ENCODE measurements at places on chromosomes 1 and 21.

DNA sequence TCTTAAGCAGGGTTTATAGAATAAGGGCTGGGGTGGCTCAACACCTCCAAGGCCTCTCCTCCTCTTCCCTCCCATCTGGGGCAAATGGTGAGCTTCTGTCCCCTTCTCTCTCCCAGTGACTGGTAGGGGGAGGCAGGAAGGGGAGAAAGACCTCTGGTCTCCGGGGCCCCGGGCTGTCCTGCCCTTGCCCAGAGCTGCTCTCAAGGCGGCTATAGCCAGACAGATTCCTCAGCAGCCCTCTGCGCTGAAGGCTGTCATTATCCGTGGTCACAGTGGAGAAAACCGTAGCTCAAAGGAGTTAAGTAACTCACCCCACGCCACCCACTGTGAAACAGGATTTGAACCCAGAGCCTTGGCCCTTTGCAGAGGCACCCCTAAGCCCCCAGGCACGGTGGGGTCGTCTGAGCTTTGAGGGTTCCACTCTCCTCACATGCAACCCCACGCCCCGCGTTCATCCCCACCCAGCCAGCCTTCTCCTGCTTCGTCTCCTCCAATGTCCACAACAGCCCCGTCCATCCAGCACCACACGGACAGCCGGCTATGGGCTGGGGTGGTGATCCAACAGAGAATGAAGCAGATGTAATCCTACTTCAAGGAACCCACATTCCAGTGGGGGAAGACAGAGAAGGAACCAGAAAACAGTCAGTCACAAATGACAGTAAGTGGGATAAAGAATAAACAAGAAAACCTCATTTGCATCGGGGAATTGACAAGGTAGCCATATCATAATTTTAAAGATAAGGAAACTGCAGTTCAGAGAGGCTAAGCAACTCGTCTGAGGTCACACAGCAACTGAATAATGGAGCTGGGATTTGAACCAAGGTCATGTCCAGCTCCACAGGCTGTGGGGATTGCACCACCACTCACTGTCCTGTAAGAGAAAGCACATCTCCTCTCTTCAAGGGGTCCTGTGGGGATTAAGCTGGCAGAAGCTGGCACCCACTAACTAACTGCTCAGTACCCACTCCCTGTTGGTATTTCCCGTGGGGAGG is 31.8 kb downstream of the DHRS3 start:
- DNase-seq, result no peak

DNA sequence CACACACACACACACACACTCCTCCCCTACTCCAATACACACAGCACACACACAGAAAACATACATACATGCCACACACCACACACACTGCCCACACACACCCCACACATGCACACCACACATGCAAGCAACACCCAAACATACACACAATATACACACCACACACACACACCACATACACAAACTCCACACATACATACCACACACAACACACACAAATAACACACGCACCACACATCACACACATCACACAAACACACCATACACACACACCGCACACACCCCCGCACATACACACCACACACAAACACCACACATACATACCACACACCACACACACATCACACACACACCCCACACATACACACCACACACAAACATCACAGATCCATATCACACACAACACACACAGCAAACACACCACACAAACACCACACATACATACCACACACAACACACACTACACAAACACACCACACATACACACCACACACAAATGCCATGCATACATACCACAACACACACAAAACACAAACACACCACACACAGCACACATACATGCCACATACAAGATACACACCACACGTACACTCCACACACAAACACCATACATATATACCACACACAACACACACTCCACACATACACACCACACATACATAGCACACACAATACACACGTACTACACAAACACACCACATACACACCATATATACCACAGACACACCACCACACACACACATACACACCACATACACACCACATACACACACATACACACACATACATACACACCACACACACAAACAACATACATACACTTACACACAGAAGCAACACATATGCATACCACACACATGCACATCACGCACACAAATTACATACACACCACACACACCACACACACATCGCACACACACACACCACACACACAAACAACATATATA is 932 bp upstream of the RAB7B start:
- no peak for DNase-seq

GRCh38 chr1:40241362-40241761 is 6.4 kb upstream of the TMCO2 start:
- DNase-seq, result no peak

- DNase-seq, result no peak
These were observed 15.3 kb downstream of the LURAP1 start for GRCh38 chr1:46218443-46218842.

DNA sequence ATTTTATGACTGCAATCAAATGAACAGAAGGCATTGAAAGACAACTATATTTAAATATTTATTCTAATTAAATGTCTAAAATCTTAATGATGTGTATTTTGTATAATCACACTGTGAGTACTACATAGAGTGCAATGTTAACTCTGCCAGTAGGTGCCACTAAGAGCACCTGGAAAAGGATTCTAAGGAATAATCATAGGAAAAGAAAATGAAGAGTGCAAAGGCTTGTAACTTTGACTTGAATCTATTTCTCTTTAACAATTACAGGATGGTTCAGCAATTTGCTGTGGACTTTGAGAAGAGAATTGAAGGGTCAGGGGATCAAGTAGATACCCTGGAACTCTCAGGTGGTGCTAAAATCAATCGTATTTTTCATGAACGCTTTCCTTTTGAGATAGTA is 200.4 kb downstream of the DNM3 start:
- DNase-seq, result no peak

GRCh38 chr1:176858433-176858916 is 306.0 kb downstream of the ASTN1 start:
- no peak for DNase-seq

GRCh38 chr1:216793303-216793702 is 70.1 kb upstream of the ESRRG start:
- DNase-seq, result no peak

GRCh38 chr1:228754646-228755268 is 19.5 kb downstream of the RHOU start:
- no peak for DNase-seq

- peak; percentile 59 for DNase-seq
These were observed 64.0 kb downstream of the ITPKB start for GRCh38 chr1:226674892-226675714.

DNA sequence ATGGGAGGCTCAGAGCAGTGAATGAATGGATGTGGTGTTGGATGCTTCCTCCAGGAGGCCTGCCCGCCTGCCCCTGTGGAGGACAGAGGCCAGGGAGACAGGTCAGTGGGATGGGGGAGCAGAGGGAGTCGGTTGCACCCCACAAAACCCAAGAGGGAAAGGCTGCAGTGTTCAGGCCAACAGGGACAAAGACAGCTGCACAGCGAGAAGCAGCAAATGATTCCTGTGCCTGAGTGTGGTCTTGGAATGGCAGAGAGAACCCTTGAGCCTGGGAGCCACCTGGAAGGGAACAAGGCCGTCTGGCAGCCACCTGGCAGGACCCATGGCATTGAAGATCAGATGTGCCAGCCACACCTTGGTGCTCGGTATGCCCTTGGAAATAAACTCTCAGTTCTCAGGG is 8.1 kb downstream of the TFF3 start:
- no peak for DNase-seq

DNA sequence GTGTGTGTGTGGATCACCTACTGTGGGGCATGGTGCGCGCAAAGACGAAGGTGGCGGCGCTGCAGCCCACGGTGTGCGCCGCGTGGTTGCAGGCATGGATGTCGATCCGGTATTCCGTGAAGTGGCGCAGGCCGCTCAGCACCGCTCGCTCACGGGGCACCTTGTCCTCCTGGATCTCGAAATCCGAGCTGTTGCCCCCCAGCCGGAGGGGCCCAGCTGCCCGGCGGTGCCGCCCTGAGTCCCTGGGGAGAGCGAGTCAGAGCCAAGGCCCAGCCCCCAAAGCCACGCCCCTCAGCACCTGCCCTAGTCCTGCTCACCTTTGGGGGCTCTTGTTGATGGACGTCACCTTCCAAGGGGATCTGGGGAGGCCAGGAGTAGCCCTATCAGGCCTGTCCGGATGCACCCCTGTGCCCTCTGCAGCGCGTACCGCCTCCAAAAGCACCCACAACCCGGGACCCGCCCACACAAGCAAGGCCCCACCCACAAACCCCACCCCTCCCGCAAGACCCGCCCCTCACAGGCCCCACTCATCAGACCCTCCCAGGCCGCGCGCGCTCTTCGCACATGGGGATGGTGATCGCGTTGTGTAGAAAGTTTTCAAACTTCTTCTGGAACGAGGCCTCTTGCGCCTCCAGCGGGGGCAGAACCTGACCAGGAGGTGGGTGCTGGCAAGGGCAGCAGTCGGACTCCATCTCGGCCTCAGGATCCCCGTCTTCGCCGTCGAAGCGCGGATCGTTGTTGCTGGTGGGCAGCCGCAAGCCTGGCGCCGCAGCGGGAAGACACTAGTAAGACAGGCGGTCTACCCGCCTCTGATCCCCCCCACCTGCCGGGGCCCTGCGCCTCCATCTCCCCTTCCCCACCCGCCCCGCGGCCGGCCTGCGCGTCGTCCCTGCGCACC is 13.6 kb downstream of the INSRR start:
- DNase-seq, result no peak

DNA sequence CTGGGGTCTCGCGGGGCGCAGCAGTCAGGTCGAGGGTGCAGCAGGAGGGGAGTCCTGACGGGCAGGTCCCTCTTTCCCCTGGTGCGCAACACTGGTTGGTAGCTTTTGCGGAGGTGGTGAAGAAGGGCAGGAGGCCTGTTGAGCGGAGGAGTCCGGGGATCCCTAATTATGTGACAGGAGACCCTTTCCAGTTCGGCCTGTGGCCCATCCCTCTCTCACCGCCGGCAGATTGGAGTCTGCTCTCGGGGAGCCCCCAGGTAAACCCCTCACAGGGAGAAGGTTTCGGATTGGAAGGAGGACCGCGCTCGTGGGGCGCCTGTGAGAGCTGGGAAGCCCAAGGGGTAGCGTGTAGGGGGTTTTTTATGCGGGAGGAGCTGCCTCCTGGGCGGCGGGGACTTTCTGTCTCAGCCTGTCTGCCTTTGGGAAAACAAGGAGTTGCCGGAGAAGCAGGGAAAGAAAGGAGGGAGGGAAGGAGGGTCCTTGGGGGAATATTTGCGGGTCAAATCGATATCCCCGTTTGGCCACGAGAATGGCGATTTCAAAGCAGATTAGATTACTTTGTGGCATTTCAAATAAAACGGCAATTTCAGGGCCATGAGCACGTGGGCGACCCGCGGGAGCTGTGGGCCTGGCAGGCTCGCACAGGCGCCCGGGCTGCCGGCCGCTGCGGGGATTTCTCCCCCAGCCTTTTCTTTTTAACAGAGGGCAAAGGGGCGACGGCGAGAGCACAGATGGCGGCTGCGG is 9.5 kb downstream of the SIM2 start:
- no peak for DNase-seq

DNA sequence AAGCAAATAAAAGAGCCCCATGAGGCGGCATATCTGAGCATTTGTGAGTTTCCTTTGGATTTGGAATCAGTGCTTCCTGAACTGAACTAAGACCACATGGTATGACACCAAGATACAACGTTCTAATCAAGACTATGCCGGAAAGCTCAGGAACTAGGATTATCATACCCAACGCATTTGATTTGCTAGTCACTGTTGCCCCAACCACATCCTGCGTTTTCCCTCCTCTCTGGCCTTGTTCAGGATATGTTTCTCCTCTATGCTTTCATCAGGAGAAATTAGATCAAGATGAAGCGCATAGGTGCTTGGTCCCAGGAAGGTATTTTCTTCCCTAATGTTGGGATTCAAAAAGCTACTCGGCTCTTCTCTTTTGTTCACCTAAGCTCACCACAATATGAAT is 79.3 kb downstream of the SLC35F3 start:
- no peak for DNase-seq

GRCh38 chr1:64378826-64379225 is 91.1 kb upstream of the CACHD1 start:
- no peak for DNase-seq

- DNase-seq, result no peak
These were observed 104.4 kb downstream of the TM2D1 start for GRCh38 chr1:61620536-61620935.

GRCh38 chr21:25871566-25871965 is 136.8 kb downstream of the GABPA start:
- no peak for DNase-seq

GRCh38 chr1:191882870-191883269 is 275.4 kb upstream of the RGS18 start:
- no peak for DNase-seq

DNA sequence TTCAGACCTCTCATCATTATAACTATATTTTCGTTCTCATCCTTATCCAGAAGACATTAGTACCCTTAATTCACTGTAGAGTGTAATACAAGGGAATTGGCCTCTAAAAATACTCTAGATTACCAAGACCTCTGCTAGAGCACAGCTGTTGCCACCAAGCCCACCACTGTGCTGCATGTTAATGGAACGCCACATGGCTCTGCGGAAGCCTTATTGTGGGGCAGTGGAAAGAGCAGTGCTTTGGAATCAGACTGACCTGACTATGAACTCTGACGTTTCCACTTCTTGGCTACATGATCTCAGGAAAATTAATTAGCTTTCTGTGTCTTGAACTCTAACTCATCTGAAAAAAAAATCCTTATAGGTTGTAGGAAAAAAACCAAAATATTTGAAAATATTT is 222.1 kb downstream of the LMX1A start:
- no peak for DNase-seq

GRCh38 chr1:242185731-242186130 is 186.8 kb upstream of the MAP1LC3C start:
- no peak for DNase-seq

- no peak for DNase-seq
These were observed 18.7 kb downstream of the HEYL start for GRCh38 chr1:39620659-39621165.

DNA sequence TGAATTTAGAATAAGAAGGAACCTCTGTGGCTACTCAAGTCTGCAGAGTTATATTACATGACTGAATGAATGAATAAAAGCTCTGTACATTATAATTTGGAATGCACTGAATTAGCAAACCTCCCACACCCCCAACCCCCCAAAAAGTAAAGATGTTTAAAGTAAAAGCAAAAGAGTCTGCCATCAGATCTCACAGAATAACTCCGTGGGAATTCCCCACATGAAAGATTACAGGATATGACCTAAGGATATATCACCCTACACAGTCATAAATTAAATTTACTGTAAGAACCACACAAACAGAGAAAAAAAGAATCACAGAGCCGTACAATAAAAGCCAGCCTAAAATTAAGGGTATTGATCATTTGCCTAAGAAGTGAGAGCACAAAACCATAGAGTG is 587.3 kb downstream of the PTPRC start:
- DNase-seq, result peak; percentile 28

GRCh38 chr21:39010629-39011404 is 172.4 kb downstream of the PSMG1 start:
- DNase-seq, result no peak

GRCh38 chr1:119226321-119226720 is 85.9 kb upstream of the WARS2 start:
- no peak for DNase-seq

GRCh38 chr1:24486331-24487065 is 16.1 kb upstream of the RCAN3 start:
- no peak for DNase-seq

- no peak for DNase-seq
These were observed 124.6 kb upstream of the ZNF648 start for GRCh38 chr1:182185842-182186756.

Measured in activated T-cell treated with anti-CD3 and anti-CD28 coated beads for 24 hours (primary cell).